ENCODE measurements at places on chromosomes 16 and 17. TPM values are rescaled to one million over a fixed set of nuclear protein-coding genes. Genes with fewer than 3 reads are reported as not detected.

CES1 gene
- 21.5 TPM for total RNA-seq

ITGAL gene
- 1.3 TPM for total RNA-seq

USP43 gene
- total RNA-seq: not detected

TXNDC11 gene
- total RNA-seq: 17.5 TPM

CDH13 gene
- total RNA-seq: 221 TPM

TEKT5 gene
- not detected for total RNA-seq

PRR35 gene
- total RNA-seq: not detected

FZD2 gene
- 6.9 TPM for total RNA-seq

NXPH3 gene
- total RNA-seq: 4.4 TPM

PGAP6 gene
- total RNA-seq: 31.4 TPM

SLC35G6 gene
- not detected for total RNA-seq

NBR1 gene
- 110 TPM for total RNA-seq

TP53TG3B gene
- total RNA-seq: not detected

EFCAB5 gene
- 0.23 TPM for total RNA-seq

NCOR1 gene
- total RNA-seq: 65.8 TPM

SEC14L5 gene
- total RNA-seq: 4.7 TPM

TEX14 gene
- not detected for total RNA-seq

CLDN6 gene
- not detected for total RNA-seq

CCL7 gene
- not detected for total RNA-seq

CTU2 gene
- 12.1 TPM for total RNA-seq

SCARF1 gene
- total RNA-seq: 13.4 TPM

AIPL1 gene
- not detected for total RNA-seq

DRC7 gene
- total RNA-seq: not detected

Measured in heart right ventricle (tissue), 16 donors.